ENCODE measurements at places on chromosomes 13 and 19. TPM values are rescaled to one million over a fixed set of nuclear protein-coding genes. Genes with fewer than 3 reads are reported as not detected.

Gene TJP3
- 0.67 TPM for total RNA-seq

Gene ADM5
- 6.1 TPM for total RNA-seq

Gene SPACA7
- not detected for total RNA-seq

Gene NUP58
- 22.8 TPM for total RNA-seq

Gene MBD3L3
- not detected for total RNA-seq

Gene DLL3
- total RNA-seq = 12.3 TPM

Gene APOC4
- not detected for total RNA-seq

Gene ZNF544
- total RNA-seq = 21.7 TPM

Gene ZBTB32
- not detected for total RNA-seq

Gene CEACAM4
- not detected for total RNA-seq

Gene WDR88
- total RNA-seq = not detected

Gene ZNF284
- total RNA-seq = 0.50 TPM

Gene LSM7
- total RNA-seq = 160 TPM

Gene TEX29
- not detected for total RNA-seq

Gene MUC16
- not detected for total RNA-seq

Gene HSPB6
- 0.33 TPM for total RNA-seq

Gene FFAR3
- total RNA-seq = not detected
